ENCODE measurements at places on chromosomes 5 and 9.

DNA sequence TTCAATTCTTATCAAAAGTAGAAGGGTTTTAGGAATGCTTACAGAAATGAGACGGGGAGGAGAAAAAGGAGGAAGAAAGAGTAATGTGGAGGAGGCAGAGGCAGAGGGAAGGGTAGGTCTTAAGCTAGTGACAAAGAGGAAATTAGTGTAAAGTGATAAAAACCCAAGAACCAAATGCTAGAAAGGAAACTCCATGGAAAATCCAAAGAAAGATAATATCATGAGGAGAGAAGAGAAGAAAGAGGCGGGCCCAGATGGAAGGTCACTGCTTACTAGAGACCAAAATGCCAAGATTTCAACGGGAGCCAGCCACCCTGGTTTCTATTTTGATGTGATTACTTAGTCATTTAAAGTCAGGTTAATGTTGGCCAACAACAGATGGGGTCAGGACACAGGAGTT is 68.6 kb upstream of the IL12B start:
- DNase-seq, result no peak

GRCh38 chr9:82382887-82383616 is 394.5 kb downstream of the SPATA31D1 start:
- DNase-seq, result no peak

- no peak for DNase-seq
These were observed 147.8 kb downstream of the SLC24A2 start for GRCh38 chr9:19641046-19641445.

GRCh38 chr5:124061663-124062062 is 549.7 kb downstream of the CSNK1G3 start:
- DNase-seq, result peak; percentile 74

GRCh38 chr5:90985341-90985740 is 397.8 kb downstream of the ARRDC3 start:
- no peak for DNase-seq

GRCh38 chr5:128021411-128021810 is 62.2 kb upstream of the SLC12A2 start:
- DNase-seq, result no peak

- no peak for DNase-seq
These were observed 376.6 kb upstream of the TUSC1 start for GRCh38 chr9:26054600-26055520.

- no peak for DNase-seq
These were observed 146.9 kb downstream of the TENT4A start for GRCh38 chr5:6859951-6860638.

DNA sequence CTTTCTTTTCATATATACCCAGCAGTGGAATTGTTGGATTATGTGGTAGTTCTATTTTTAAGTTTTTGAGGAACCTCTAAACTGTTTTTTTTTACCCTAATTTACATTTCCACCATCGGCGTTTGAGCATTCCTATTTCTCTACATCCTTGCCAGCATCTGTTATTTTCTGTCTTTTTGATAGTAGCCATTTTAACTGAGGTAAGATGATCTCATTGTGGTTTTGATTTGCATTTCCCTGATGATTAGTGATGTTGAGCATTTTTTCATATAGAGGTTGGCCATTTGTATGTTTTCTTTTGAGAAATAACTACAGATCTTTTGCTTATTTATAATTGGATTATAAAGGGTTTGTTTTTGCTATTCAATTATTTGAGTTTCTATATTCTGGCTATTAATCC is 71.7 kb upstream of the TNC start:
- DNase-seq, result no peak

DNA sequence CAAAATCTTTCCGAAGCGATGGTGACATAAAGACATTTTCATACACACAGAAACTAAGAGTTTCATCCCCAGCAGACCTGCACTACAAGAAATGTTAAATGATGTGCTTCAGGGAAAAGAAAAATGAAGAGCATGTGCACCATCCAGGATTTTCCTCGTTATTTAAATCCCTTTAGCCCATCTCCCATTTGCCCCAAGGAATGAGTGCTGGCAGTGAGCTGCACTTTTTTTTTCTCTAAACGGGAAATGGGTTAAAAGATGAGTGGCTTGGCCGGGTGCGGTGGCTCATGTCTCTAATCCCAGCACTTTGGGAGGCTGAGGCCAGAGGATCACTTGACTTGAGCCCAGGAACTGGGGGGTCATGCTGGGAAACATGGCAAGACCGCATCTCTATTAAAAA is 6.8 kb upstream of the LRRC14B start:
- no peak for DNase-seq

DNA sequence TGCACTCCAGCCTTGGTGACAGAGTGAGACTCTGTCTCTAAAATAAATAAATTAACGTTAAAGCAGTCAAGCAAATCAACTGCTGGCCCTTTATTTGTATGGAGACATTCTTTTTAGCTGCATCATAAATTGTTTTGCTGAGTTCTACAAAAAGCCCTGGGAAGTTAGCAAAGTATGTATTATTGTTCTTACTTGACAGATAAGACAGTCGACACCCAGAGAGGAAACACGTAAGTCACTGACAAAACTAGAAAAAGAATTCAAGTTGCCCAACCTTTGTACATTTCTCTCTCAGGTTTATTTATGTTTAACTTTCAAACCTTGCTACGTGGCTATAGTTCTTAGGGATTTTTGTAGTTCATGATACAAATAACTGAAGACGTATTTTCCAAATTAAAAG is 40.4 kb upstream of the MACIR start:
- no peak for DNase-seq

Data from DMS79 treated with DMSO at 0.1 percent for 48 hours (cell line).